ENCODE measurements at places on chromosomes 2 and 18.

DNA sequence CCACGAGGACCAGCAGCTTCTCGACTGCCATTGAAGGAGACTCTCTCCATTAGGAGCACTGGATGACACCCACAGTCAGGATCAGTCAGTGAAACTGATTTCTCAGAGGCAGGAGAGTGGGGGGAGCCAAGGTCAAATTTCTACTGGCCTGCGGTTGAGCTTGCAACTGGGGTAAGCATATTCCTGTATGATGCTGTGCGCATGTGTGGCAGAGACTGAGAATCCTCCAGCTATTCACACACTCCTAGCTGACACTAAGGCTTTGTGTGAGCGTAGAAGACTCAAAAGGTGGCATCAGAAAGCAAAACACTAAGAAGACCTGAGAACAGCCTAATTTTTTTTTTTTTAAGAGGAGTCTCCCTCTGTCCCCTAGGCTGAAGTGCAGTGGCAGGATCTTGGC, 19.8 kb upstream of the TTL start:
- no peak for DNase-seq

GRCh38 chr2:238596571-238597551, 170.1 kb downstream of the ASB1 start:
- DNase-seq = peak; percentile 9

DNA sequence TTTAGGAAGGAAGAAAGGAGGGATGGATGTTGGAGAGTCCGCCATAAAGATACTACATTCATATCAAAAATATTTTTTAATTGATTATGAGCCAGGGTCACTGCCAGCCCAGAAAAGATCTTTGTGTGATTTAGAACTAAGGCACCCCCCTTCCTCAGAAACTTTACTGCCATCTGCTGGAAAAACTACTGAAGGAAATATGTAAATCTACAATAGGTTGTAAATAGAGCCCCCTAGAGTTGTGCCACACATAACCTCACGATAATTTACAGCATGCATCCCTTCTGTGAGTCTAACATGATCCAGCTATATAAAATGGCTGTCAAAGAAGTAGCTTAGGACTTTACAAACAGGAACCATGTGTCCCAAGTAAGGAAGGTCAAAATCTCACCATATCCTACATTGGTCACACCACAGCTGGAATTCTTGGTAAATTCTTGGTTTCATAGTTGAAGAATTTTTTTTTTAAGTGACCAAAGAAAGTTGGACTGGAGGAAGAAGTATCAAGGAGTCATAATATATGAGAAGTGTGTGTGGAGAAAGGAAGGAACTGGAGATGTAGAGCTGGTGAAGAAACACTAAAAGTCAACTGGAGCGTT, 152.5 kb downstream of the CYP26B1 start:
- DNase-seq = peak; percentile 26

GRCh38 chr2:1642066-1642861, 102.1 kb downstream of the PXDN start:
- no peak for DNase-seq

DNA sequence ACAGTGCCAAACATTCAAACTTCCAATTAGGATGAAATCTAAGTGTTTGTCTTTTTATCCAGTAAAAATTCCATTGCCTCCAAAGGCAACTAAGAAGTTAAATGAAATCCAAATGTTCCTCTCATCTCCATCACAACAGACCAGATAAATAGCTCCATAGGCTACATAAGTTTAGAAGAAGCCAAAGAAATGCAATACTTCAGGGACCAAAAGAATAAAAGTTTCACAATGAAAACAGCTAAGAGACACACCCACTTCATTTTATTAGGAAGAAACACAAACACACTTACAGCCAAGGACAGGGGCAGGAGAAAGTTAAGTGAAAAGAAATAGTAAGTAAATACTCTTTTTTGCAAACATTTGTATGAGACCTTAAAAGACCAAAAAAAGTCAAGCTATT, 88.5 kb upstream of the CCDC150 start:
- DNase-seq = no peak

- DNase-seq = no peak
Measured at GRCh38 chr2:173747035-173747434, 218.1 kb downstream of the SP3 start.

DNA sequence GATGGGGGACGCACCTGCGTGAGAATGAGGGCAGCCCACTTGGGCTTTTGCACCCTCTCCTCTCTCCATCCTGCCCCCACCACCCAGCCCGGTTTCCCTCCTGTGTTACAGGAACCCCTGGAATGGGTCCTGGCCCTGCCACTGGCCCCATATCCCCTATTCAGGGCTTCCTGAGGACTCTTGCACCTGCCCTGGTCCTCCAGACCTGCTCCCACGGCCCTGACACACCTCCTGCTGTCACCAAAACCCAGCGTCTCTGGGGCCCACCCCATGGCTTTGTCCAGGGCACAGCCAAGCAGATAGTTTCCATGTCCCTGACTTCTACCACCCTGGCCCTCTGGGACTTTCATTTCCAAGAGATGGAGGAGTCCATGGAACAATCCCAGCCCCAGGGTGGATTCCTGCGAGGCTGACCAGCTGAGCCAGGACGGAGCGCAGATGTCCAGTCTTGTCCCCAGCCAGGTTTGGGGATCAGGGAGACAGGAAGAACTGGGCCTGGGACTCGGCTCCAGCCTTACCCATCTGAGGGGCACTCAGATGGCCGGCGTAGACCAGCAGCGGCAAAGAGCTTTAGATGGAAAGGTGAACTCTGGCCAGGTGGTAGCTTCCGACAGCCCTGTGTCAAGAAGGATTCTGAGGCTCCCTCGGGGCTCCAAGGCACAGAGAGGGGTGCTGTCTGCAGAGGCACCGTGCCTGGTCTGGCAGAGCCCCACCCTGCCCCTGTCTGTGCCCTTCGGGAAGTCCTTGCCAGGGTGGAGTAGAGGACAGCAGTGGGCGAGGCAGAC, 12.0 kb downstream of the GPR35 start:
- DNase-seq = no peak

DNA sequence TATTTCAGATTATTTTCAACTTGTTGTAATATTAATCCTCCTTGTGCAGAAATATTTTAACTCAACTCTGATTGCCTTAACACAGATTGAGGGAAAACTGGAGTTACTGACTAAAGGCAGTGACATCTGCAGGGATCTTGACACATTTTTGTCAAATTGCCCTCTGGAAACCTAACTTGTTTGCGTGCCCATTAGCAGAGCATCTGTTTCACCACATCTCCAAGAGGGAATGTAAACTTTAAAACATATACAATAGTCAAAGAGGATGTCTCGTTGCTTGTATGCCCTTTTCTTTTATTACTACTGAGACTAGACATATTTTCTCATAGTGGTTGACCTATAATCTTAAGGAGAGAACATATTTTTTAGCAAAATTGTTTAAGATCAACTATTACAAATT, 14.2 kb downstream of the INPP1 start:
- DNase-seq = no peak

- DNase-seq = no peak
Measured at GRCh38 chr2:186103276-186103675, 364.7 kb downstream of the FSIP2 start.

DNA sequence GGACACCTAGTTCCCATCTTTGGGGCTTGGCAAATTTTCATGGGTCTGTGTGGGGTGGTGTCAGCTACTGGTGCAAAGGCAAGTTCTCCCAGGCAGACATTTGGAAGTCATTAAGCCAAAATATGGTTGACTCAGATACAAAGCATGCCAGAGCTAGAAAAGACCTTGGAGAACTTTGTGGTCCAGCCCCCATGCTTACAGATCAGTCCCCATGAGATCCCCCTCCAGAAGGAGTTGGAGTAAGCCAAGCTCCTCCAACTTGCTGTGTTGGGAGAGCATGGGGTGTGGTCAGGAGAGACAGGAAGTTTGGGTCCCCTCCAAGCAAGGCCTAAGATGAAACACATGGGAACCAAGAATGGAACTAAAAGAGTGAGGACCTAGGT, 224.5 kb downstream of the CYP26B1 start:
- no peak for DNase-seq

DNA sequence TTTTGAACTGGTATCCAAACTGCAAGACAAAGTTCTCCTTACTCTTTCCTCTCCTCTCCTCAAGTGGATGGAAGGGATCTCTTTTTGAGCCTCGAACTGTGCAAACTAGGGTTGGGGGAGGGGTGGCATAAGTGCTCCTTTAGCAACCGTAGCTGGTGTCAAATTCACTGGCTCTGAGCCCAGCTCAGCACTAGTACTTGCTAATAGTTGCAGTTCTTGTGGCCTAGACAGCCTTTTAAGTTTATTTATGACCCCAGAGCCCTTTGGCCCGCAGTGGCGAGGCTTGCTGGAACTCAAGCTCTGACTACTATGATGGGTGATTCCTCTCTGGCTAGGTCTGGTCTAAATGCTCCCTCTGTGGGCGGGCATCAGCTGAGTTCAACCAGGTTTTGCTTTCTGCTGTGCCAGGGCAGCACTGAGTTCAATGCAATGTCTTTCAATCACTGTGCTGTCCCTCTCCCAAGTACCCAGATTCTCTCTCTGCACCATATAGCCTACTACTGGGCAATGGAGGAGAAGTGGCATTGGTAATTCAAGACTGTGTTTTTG, 528.4 kb upstream of the SYT4 start:
- DNase-seq = no peak

GRCh38 chr2:208466151-208466919, 59.7 kb downstream of the PTH2R start:
- DNase-seq = peak; percentile 73

GRCh38 chr18:67367540-67367939, 149.0 kb downstream of the DSEL start:
- no peak for DNase-seq

DNA sequence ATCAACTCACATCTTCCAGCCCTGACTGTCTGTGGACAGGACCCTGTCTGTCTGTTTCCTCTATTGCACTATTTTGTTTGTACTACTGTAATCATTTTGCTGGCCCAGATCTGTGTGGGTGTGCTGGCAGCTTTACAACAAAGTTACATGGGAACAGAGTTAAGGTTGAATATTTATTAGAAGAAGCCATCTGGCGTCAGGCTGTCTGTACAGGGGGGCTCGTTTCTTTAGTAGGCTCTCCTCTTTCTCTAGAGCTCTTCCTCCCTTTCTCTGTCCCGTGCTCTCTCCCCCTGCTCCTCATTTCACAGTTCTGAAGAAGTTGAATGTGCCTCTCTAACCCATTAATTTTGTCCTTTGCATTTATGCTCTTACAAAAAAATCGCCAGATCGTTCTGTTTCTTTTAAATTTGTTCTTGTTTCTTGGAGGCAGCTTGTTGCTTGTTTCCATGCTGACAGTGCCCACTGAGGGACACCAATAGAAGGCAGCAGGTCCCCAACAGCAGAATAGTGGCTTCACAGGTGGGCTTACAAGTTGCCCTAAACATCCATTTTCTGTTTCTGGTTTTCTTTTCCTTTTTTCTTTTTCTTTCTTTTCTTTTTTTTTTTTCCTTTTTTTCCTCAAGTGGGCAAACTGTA, 315.2 kb upstream of the ZEB2 start:
- DNase-seq = no peak

GRCh38 chr18:45828917-45829811, 3.7 kb downstream of the SIGLEC15 start:
- DNase-seq = peak; percentile 93

DNA sequence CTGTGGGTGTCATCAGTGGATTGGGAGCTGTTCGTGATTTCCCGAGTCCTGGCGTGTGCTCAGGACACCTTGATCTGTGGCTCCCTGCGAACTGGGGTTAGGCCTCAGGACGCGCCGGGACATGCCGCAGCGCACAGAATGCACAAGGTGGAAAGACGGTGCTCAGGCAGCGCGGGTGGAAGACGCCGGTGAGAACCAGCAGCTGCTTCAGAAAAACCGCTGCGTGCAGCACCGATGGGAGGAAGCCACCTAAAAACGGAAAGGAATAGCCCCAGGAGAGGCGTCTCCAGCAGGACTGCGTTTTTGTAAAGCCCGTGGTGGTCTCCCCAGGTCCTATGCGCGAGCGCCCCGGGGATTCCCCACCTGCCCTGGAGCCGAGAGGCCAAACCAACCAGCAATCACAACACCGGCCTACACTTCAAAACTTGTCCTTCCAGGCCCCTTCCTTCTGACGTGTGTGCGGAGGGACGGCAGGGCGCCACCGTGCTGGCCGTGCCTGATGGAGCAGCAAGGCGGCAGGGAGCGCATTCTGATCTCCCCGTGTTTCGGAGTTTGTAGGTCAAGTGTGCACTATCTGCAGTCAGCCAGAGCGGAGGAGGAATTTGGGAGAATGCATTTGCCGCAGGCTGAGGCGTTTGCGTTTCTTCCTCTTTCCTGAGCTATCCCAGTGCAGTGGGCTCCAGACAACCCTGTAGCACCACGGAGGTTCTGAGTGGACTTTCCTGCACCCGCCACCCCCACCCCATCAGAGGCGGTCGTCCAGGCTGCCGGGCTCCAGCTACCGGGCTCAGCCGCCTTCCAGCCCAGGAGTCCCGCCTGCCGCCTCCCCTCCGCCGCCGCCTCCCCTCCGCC, 32.2 kb downstream of the RTP5 start:
- DNase-seq = no peak

DNA sequence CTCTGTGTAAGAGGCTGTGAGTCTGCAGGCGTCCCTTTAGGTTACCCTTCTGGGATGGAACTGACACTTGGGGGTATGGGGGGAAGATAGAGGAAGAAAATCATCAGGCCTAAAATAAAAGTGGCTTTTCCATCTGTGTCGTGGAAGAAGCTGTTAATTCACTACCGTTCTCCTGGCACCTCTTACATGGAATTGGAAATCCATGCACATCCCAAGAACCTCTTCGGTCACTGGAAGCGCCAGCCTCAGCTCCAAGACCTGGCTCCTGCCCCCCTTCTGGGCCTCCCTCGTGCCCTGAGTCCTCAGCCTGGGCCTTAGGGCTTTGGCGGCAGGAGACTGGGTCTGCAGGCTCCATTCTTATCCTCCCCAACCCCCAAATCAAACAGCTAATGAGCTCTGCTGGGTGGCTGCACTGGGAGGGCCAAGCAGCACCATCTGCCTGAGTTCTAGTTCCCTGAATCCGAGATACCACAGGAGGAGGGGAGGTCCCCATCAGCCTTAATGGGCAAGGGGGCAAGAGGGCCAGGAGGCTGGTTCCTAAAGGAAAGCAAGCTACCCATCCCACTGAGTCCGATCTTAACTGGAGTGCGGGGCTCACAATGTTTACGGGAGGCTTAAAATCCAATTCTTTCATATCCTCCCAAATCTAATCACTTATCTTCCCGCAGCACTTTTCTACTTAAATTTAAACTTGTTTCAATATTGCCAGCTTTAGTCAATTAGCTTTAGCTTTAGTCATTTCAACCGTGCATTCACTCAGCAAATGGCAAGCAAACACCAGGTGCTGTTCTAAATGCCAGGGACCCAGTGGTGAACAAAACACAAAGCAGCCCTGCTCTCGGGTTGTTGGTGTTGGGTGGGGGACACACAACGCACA, 52.8 kb downstream of the FAM178B start:
- no peak for DNase-seq

DNA sequence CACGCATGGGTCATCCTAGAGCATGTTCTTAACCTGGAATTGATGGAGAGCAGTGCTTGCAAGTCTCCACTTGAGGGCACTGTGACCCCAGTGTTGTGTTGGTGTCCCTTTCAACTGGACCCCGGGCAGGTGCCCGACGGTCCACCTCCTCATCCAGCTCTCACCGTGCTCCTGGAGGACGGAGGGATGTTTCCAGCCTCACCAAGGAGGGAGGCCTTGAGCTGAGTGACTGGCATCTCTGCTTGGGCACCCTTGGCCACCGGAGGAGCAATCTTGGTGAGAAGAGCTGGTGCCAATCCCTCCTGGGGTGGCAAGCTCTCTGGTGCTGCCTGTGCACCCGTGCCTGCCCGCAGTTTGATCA, 45.4 kb upstream of the ASB18 start:
- DNase-seq = peak; percentile 4

- DNase-seq = no peak
Measured at GRCh38 chr2:213846856-213847255, 562.6 kb downstream of the SPAG16 start.

GRCh38 chr2:171575606-171576005, 53.3 kb downstream of the CYBRD1 start:
- no peak for DNase-seq

All from small intestine (tissue), 16 donors.